ENCODE measurements at places on chromosomes 1 and 21.
A peak's percentile ranks its signal among the peaks of the same experiment; 100 is the strongest.

DNA sequence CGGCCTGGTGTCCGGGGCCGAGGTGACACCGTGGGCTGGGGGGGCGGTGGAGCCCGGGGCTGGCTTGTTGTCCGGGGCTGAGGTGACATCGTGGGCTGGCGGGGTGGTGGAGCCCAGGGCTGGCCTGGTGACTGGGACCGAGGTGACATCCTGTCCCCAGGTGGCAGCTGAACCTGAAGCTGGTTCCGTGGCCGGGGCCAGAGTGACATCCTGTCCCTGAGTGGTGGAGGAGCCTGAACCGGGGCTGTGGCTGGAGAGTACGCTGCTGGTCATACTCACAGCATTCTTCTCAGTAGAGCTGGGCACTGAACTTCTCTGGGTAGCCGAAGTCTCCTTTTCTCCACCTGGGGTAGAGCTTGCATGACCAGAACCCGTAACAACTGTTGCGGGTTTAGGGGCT lies 15.8 kb downstream of the THBS3 start:
- no peak for DNase-seq

DNA sequence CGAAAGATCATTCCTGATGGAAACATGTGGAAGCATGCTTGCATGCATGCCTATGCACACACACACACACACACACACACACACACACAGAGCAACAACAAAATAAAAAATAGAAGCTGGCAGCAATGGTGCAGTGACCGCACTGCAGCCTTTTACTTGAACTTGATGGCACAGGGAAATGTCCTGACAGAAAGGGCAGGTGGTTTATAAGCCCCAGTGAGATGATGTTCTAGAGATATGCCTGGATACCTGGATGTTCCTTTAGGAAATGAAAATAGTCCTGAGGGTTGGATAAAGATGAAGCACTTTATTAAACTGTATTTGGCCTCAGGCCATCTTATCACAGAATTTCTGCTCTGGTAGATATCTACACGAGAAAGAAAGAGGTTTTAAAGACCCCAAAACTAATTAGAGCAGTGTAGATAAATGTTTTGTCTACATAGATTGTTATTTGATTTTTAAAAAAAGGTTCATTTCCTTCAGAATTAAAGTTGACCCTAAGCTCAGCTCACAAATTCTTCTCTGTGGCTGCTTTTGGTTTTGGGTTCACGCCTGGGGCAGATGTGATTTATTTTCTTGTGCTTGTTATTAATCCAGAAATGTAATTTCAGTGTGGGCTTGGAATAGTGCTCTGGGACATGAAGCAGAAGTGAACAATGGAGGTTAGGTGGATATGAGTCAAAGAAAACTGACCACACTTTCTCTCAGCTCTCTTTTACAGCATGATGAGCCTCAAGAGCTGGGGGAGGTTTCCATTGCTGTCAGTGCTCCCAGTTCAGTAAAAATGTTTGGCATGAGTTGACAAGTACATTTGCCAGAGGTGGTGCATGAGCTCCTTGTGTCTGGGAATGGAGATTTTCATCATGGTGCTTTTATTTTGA lies 22.9 kb downstream of the ADAM30 start:
- DNase-seq = no peak

GRCh38 chr21:36260030-36260787 lies 59.8 kb upstream of the MORC3 start:
- DNase-seq = peak; percentile 54

DNA sequence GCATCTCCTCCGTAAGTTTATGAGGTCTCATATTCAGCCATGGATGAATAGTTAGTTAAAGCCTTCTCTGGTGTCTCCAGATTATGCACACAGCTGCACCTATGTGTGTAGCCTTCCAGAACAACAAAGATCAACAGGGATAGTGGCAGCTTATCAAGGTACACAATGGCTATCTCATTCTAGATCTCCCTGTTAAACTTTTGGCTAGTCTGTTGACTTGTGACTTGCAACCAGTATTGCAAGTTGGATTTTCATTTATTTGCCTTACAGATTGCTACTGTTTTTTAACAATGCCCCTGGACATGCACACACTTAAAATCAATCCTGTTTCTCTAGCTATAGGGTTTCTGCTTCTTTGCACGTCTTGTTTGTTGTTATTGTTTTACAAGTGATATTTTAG lies 363.2 kb downstream of the OMA1 start:
- DNase-seq = no peak

GRCh38 chr21:45367402-45368351 lies 37.3 kb upstream of the COL18A1 start:
- DNase-seq = no peak

DNA sequence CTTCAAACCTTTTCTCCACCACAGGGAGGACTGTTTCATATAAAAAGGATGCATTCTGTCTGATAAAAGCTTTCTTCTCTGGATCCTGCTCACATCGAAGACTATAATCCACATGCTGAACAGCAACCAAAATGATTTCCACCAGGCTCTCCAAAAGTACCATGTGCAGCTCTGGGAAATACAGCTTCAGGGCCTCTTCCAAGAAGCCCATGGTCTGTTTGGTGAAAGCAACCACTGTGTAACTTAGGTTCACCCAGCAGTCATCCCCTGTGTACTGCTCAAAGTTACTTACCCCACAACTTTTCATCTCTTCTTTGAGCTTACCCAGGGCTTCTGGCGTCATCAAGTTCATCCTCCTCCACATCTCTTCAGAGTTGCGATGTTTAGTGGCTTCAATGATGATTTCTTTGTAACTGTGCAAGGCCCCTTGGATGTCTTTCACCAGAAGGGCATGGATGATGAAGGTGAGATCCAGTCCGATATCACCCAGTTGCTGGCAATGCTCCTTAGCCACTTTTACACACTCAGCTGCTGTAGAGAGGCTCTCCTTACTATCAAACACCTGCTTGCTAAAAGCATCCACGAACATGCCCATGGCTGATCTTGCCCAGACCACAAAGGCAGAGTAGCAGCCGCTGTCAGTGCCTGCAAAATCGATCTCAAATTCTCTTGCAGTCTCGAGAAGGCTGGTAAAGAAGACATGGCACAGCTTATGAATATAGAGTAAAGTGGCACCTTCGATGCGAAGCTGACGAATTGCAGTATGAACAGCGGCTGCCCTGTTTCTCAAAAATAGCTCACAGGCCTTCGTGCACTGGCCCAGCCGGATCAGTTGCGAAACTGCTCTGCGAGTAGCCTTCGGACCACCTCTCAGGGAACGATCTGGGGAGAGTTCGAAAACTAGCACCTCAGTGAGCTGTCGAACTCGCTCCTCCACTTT lies 1.7 kb downstream of the EXOC8 start:
- no peak for DNase-seq

DNA sequence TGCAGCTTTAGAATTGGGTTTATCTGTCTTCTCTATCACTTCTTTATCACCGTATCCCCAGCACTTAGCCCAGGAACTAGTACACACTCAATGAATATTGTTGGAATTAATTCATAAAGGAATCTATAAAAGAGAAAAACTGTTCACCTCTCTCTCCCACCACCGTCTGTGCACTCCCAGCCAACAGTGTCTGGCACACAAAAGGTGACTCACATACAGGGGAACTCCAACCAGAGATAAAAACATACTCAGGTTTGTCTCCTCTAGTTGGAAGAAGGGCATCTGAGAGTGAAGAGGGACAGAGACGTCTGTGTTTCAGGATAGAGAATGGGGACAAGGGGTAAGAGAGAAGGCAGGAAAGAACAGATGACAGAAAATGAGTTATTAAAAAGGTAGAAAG lies 10.0 kb downstream of the ITLN1 start:
- peak; percentile 19 for DNase-seq

- no peak for DNase-seq
Measured at GRCh38 chr21:27505516-27505915, 538.6 kb upstream of the ADAMTS5 start.

- DNase-seq = no peak
Measured at GRCh38 chr1:243348331-243348730, 92.5 kb downstream of the SDCCAG8 start.
